Right forelimb (tissue), 1 donor: ENCODE measurements at places on chromosomes 3 and 15.

GRCh38 chr15:98121957-98122356, 161.5 kb downstream of the ARRDC4 start:
- DNase-seq = no peak

- DNase-seq = no peak
Observed at GRCh38 chr3:167814441-167814951, 79.0 kb downstream of the SERPINI1 start.

DNA sequence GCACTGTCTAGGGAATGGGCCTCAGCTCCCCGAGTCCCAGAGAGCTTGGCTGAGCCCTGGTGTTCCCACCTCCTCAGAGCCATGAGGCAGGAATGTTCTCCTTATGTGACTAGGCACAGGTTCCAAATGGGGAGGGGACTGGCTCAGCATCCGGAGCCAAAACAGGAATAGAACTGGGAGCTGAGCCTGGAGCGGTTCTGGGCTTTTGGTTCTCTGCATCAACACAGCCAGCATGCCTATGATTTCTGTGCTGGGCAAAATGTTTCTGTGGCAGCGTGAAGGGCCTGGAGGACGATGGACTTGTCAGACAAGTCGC, at the start of gene FAM131A:
FAM131A (plus strand) TSS at position 202 of the 316 bp plus-strand sequence; CDS start at position 233, 31 bp downstream.
- peak; percentile 87 for DNase-seq

- no peak for DNase-seq
Observed at GRCh38 chr3:150091626-150092025, 120.9 kb upstream of the PFN2 start.

DNA sequence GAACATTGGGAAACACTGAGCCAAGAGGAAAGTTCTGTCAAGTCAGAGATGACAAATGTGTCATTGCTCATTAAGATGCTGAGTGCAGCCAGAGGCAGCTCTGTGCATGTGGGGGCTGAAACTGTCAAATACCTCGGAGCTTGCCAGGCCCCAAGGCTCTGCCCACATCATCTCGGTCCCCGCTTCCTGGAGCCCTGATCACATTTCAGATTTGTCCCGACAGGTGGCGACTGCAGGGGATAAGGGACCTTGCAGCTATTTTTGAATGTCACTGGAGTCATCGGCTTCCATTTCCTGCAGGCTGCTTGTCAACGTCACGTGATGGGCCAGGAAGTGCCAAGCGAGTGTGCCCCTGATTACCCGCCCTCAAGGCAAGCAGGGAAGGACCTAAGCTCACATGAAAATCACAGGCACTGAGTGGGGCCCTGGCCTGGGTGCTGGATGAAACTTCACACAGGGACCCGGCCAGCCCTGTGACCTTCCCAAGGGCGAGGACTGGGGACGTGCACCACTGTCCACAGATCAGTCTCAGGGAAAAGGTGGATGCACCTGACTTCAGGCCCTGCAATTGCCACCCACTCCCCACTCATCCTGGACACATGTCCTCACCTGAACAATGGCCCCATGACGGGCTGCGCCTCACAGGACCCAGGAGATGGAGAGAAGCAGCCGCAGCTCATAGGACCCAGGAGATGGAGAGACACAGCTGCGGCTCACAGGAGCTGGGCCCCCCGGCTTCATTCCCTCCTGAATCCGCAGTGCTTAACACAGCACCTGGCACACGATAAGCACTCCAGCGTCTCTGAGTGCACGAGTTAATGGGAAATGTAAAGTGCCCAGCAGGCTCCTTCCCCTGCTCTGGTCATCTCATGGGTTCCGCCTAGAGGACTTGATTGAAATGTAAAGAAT, 73.4 kb downstream of the NUP210 start:
- DNase-seq = no peak

DNA sequence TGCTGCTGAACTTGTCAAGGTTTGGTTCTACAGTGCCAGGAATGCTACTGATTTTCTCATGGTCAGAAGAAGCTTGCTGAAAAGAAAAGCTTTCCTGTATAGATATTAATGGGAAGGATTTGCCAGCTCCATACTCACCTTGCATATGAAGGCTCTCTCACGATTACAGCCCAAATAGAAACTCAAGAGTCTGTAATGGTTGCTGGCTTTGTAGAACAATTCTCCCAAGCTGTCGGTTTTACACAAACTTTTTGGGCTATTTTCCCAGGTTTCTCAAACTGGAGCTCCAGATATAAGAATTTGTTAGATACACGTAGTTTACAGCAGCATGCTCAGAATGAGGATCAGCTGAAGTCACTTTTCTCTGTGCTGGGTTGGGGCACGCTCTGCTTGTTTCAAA, 30.1 kb upstream of the LRRC3B start:
- no peak for DNase-seq

GRCh38 chr15:78107471-78107870, 15.1 kb downstream of the SH2D7 start:
- no peak for DNase-seq

- DNase-seq = no peak
Observed at GRCh38 chr3:128083396-128083795, 31.2 kb downstream of the SEC61A1 start.

- peak; percentile 57 for DNase-seq
Observed at GRCh38 chr3:71786217-71786549, 1.2 kb upstream of the PROK2 start.

DNA sequence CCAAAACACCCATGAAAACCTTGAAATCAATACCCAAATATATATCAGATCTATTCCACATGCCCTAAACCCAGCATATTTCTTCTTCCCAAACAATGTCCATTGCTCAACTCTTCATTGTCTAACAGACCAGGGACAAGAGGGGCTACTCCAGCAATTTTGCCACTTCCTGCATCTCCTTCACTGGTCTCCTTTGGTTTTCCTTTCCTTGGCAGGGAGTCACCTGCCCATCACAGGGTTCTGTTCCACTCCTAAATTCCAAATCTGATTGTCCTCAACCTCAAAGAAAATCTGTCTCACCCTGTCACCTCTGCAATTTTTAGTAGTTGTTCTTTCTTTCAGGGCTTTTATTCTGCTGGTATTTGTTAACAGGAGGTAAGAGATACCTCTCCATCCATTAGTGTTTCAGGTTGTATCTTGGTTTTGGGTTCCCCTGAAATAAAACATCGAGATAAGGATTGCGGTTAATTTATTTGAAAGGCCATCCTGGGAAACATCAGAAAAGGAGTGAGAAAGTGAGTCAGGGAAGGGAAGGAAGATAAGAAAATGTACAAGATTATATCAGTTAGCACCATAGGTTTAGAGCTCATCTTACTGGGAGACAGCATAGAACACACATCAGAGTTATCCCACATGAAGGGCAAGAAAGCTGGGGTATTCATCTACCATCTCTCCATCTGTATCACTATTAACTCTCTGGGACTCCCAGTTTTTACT, 13.6 kb downstream of the ZBED2 start:
- no peak for DNase-seq

DNA sequence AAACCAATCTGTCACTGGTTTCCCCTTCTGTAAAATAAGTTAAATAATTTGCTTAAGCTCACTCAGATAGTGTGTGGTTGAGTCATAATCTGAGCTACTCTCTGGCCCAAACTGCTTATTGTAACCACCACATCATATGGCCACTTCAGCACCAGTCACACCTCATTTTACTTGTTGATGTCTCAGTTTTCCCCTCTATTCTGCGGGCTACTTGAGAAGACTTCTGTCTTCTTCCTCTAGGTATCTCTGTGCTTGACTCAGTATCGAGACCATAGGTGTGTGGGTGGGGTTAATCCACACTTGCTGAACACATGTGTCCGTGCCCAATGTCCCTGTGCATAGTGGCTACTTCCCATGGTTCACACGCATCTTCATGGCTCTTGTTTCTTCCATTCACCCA, 32.9 kb downstream of the CRYGS start:
- no peak for DNase-seq

DNA sequence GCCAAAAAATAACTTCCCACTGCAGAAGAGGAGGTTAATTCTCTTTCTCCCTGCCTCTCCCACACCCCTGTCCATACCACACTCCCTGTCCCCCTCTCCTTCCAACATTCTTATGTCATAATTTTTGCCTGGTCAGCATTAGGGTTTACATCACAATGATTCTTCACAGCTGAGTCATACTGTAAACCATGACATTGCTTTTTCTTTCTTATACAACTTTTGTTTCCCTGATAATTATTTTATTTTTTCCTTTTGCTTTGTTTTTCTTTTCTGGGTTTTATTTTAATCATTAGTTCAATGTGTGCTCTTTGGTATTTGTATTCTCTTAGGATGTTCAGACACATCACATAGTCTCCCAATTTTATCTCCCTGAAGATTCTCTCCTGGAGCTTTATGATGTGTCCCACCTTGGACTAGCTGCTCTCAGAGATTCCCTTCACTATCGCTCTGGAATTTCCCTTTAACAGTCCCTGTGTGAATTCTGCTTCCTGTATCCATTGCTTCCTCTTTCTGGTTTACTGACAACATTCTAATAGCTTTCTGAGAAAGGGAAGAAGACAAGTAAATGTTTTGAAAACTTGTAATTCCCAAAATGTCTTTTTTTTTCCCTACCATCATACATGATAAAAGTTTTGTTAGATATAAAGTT, 70.7 kb downstream of the SOX2 start:
- DNase-seq = no peak

DNA sequence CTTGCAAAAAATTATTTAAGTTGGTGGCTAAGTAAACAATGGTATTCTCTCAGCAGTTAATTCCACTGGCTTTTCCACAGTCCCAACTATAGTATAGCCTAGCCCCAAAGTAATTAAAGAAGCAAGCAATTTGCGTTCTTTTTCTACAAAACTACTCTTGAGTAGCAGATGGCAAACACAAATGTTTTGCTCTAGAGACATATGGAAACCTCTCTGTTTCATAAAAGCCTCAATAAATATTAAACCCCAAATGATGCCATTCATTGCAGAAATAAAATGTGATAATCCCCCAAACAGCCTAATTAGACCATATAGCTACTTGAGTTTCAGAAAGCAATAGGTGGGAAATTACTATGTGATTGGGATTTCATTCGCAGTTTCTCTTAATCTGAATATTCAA, 8.7 kb upstream of the RAB8B start:
- DNase-seq = no peak

- DNase-seq = no peak
Observed at GRCh38 chr3:39114456-39114855, 7.0 kb downstream of the TTC21A start.

DNA sequence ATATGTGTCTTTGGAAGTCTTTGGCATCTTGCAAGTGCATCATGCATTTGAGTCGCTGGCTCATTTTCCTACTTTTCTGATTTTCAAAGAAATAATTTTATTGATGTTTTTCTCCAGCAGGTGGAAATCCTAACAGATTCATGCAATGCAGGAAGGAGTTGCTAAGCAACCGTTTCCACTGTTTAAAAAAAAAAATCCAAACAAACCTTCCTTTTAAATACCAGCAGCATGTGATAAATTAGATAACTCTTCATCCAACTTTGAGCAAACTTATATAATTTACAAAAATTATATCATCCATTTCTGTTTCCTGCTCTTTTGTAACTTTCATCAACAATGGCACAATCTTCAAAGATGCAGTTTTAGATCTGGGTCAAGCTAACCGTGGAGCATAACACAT, 364.1 kb downstream of the MFSD1 start:
- no peak for DNase-seq

DNA sequence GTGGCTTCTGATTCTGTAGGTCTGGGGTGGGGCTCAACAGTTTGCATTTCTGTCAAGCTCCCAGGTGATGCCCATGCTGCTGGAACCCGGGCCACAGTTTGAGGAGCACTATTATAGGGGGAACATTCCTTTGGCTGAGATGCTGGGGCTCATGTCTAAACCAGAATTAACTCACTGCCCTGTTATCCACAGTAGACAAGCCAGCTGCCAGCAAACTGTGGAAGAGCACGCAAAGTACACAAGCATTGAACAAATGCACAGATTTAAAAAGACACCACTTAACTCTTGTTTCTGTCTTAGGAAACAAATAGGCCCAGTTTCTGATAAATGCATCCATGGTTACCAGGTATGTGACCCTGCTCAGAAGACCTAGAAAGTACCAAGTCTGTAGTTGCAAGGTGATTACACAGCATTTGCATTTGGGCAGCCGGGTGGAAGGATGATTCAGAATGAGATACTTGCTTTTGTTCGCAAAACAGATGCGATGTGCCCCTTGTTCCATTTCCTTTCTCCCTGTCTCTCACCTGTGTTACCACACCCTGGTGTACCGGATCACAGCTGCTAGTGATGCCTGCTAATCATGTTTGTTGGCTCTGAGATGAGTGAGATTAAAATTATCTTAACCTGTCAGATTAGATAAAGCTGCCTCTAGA, 12.4 kb downstream of the GYG1 start:
- DNase-seq = no peak

DNA sequence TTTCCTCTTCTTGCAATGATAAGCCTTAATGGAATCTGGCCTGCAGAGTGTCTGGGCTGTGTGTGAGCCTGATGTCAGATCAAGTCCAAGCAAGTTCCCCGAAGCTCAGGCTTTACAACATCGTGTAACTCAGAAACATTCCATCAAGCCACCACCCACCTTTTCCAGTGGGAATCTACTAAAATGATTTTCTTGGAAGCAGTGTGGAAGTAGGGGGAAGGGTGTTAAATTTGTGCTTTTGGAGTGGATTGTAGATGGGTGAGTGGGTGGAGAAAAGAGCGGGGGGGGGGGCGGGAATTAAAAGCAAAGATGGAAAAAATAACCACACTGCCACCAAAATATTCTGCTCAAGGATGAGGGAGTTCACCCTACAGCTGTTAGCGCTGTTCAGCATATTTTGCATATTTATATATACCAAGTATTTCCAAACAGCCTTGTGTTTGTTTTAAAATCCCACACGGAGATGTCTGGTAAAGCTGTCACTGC, 53.6 kb downstream of the VGLL3 start:
- DNase-seq = peak; percentile 55

- no peak for DNase-seq
Observed at GRCh38 chr15:54640873-54641272, 555.9 kb downstream of the RSL24D1 start.

GRCh38 chr15:67133026-67133425, 67.6 kb downstream of the SMAD3 start:
- DNase-seq = no peak

DNA sequence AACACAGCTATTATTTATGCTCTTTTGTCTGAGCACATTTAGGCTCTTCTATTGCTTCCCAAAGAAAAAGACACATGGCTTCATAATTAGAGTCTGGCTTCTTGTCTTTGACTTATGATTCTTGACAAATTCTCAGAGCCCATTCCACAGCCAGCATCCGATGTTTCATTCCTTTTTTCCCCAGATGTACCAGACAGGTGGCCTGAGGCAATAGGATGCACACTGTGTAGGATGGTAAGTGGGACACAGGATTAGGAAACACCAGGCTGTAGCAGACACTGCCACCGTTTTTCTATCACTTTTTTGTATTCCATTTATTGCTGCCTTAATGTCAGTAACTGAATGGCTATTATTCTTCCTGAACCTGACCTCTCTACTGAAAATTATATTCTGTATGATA, 188.9 kb upstream of the CDIN1 start:
- DNase-seq = no peak

- DNase-seq = peak; percentile 70
Observed at GRCh38 chr3:37862219-37862902, 681 bp downstream of the CTDSPL start.

GRCh38 chr3:189222927-189223636, 51.3 kb downstream of the TPRG1 start:
- no peak for DNase-seq
